Sigmoid colon (tissue), 7 donors: ENCODE measurements at places on chromosomes 6 and 20. TPM values are rescaled to one million over a fixed set of nuclear protein-coding genes. Genes with fewer than 3 reads are reported as not detected.

The NHSL1 gene
- total RNA-seq: 7.4 TPM

The LPIN3 gene
- 19.3 TPM for total RNA-seq

The SF3B5 gene
- 200 TPM for total RNA-seq

The ACTR5 gene
- total RNA-seq: 6.4 TPM

The GFRAL gene
- not detected for total RNA-seq

The PLEKHG1 gene
- 11.9 TPM for total RNA-seq

The CNR1 gene
- total RNA-seq: 19.1 TPM

The ZSWIM3 gene
- 3.5 TPM for total RNA-seq

The BMP5 gene
- not detected for total RNA-seq

The MYH7B gene
- 0.66 TPM for total RNA-seq

The HCRTR2 gene
- not detected for total RNA-seq

The KCNQ2 gene
- 4.2 TPM for total RNA-seq
